Colonic mucosa (tissue), 4 donors: ENCODE measurements at places on chromosomes 5 and 9.

DNA sequence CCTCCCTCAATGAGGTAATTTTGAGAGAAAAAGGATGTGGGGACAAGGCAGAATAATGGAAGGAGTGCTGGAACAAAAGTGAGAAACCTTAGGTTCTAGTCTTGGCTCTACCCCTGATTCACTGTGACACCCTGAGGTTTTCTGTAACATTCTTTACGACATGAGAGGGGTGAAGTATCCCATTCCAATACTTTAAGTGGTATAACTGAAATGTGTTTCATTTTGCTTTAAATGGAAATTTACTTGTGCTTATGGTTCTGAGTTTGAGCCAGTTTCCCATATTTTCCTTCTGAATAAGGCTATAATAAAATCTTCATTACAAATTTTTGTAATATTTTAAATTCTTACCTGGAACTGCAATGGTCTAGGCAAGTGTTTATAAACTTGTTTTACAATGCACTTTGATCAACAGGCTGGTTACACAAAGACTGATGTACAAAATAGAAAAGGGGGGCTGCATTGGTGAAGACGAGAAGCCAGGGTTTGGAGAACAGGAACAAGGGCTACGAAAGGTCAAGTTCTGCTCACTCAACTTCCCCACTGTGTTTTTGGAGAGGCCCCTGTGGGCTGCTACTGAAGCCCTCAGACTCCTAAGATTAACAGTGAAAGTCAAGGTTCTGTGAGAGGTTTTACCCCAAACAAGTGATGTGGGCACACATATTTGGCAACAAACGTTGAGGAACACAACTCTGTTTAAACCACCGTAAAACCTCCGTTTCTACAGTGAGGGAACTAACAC is 171.9 kb upstream of the ELL2 start:
- no peak overlapping the region for H3K4me3 ChIP-seq
- H3K27ac ChIP-seq = no peak overlapping the region
- H3K27me3 ChIP-seq = no peaks in the 10 kb centered on the region
- H3K4me1 ChIP-seq = no peaks in the 10 kb centered on the region
- H3K36me3 ChIP-seq = no peaks in the 10 kb centered on the region

DNA sequence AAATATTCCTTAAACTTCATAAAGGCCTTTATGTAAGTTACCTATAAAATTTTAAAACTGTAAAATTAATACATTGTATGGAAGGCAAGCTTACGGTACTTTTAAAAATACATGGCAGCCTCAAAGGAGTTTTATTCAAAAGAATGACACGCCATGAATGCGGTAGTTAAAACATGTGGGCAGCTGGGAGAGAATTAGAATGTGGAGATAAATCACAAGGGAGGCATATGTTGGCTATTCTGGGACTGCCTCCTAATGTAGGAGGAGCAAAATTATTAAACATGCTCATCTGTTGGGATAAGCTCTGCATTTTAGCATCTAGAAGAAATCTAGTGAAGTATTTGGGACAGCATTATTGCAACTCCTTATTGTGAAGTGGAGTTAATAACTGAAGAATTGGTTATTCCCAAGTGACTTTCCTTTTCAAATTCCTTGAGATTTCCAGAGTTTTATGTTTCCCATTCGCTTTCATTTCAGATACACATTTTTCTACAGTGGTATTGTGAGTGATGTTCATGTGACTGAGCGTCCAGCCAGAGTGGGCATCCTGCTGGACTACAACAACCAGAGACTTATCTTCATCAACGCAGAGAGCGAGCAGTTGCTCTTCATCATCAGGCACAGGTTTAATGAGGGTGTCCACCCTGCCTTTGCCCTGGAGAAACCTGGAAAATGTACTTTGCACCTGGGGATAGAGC is 109.4 kb downstream of the CMYA5 start:
- H3K36me3 ChIP-seq = no peaks in the 10 kb centered on the region
- DNase-seq = no peak
- no peak overlapping the region for H3K27ac ChIP-seq

DNA sequence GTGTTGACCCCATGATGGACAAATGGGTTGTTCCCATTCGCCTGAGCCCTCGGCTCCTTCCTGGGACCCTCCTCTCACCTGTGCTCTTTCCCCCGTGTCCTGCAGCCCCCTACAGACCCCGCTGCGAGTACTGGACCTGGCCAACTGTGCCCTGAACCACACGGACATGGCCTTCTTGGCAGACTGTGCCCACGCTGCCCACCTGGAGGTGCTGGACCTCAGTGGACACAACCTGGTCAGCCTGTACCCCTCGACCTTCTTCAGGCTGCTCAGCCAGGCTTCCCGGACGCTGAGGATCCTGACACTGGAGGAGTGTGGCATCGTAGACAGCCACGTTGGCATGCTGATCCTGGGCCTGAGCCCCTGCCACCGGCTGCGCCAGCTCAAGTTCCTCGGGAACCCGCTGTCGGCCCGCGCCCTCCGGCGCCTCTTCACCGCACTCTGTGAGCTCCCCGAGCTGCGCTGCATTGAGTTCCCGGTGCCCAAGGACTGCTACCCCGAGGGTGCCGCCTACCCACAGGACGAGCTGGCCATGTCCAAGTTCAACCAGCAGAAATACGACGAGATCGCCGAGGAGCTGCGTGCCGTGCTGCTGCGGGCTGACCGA is 3.4 kb downstream of the LRRC14B start:
- H3K4me3 ChIP-seq = no peak overlapping the region
- peaks cover 8% of the 10 kb centered on the region for H3K27me3 ChIP-seq
- no peak for DNase-seq
- H3K36me3 ChIP-seq = no peaks in the 10 kb centered on the region
- H3K27ac ChIP-seq = no peak overlapping the region

DNA sequence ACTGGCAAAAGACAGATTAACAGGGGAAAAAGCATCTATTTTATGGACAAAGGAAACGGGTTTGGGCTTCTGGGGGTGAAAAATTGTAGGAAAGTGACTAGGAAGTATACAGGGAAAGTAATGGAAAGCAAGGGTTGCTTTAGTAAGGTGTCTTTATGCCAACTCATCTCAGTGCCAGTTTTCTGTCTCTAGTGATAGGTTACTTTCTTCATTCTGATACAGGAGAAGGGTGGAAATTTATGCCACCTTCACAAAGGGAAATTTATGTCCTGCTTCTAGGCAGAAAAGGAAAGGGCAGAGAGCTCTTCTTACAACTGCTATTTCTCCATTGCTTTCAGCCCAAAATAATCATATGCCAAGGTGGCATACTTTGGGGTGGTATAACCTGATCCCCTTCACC is 20.1 kb upstream of the ERMP1 start:
- no peaks in the 10 kb centered on the region for H3K27me3 ChIP-seq
- H3K4me3 ChIP-seq = no peak overlapping the region
- no peaks in the 10 kb centered on the region for H3K4me1 ChIP-seq
- H3K27ac ChIP-seq = no peak overlapping the region
- H3K36me3 ChIP-seq = no peaks in the 10 kb centered on the region

- DNase-seq = no peak
- H3K4me1 ChIP-seq = peaks cover 4% of the 10 kb centered on the region
- H3K4me3 ChIP-seq = no peak overlapping the region
- no peaks in the 10 kb centered on the region for H3K27me3 ChIP-seq
Observed at GRCh38 chr5:82164977-82165713, 113.0 kb downstream of the RPS23 start.

GRCh38 chr9:70259512-70259802 is 679 bp downstream of the SMC5 start:
- peaks cover 7% of the 10 kb centered on the region for H3K4me1 ChIP-seq
- DNase-seq = no peak
- H3K27me3 ChIP-seq = no peaks in the 10 kb centered on the region
- H3K36me3 ChIP-seq = no peaks in the 10 kb centered on the region

- peak overlapping the region; percentile 25 for H3K27ac ChIP-seq
- H3K36me3 ChIP-seq = no peaks in the 10 kb centered on the region
- DNase-seq = peak; percentile 40
- H3K4me3 ChIP-seq = no peak overlapping the region
- no peaks in the 10 kb centered on the region for H3K4me1 ChIP-seq
- H3K27me3 ChIP-seq = no peaks in the 10 kb centered on the region
Observed at GRCh38 chr5:74413403-74414048, 227.0 kb downstream of the ENC1 start.

- H3K27ac ChIP-seq = no peak overlapping the region
- no peaks in the 10 kb centered on the region for H3K36me3 ChIP-seq
- DNase-seq = no peak
- H3K4me3 ChIP-seq = no peak overlapping the region
- H3K4me1 ChIP-seq = no peaks in the 10 kb centered on the region
- H3K27me3 ChIP-seq = no peaks in the 10 kb centered on the region
Observed at GRCh38 chr9:9215050-9215449, 1397.8 kb downstream of the PTPRD start.

DNA sequence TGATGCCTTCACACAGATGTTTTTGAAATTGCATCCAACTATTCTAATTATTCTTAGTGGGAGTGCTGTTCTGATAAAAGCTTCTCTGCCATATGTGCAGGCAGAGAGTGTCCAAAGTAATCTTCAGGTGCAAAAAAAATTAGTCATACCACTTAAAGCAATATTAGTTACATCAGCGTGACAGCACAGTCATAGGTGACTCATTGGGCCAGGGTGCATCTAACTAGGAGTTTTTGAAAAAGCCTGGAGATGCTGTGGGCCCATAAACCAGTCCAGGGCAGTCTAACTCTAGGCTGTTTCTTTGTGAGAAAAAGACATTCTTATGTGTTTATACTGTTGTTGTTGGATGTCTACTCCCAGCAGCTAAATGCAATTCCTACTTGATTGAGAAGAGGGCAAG is 33.0 kb upstream of the C6 start:
- no peaks in the 10 kb centered on the region for H3K4me1 ChIP-seq
- H3K27ac ChIP-seq = no peak overlapping the region
- no peaks in the 10 kb centered on the region for H3K27me3 ChIP-seq
- H3K4me3 ChIP-seq = no peak overlapping the region

- DNase-seq = no peak
- H3K4me3 ChIP-seq = peak overlapping the region; percentile 78
- no peaks in the 10 kb centered on the region for H3K4me1 ChIP-seq
- H3K27ac ChIP-seq = peak overlapping the region; percentile 100
Observed at GRCh38 chr5:163502521-163502920, 2.9 kb upstream of the MAT2B start.
